AG10803 (cell line): ENCODE measurements at places on chromosomes 4 and X.

GRCh38 chr4:186699881-186700397, 23.7 kb downstream of the FAT1 start:
- DNase-seq, result no peak

DNA sequence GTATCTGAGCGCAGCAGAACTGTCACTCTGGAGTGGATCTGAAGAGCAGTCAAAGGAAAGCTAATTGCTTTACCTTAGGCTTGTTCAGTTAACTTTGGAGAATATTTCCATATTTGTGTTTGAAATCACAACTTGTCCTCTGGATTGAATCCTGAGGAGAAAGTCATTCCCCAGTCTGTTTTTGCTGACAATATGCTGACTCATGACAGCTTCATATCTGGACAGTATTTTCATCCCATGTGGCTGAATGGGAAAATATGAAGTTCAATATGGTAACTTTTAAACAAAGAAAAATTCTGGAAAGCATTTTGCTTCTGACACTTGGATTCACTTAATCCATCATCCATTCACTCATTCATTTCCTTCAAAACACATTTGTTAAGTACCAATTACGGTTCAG, 46.3 kb upstream of the MAGEC3 start:
- no peak for DNase-seq

GRCh38 chr4:117010671-117011070, 74.7 kb downstream of the TRAM1L1 start:
- DNase-seq, result no peak

GRCh38 chr4:4820261-4820660, 39.2 kb upstream of the MSX1 start:
- DNase-seq, result no peak

- DNase-seq, result no peak
Measured at GRCh38 chr4:89114100-89114499, 2.8 kb downstream of the TIGD2 start.

DNA sequence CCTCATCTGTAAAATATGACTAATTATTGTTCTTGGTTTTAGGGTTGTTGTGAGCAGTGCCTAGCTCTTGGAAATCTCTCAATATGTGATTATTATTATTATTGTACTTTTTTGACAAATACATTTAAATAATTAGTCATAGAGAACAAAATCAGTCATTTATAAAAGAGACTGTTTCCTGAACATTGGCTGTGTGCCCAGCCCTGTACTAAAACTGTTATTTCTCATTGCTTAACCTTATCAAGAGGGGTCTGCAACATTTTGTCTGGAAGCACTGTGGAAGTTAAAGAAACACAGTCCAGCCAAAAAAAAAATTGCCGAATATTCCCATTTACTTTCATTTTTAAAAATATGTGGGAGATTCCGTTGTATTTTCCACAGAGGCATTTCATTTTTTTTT, 989.2 kb upstream of the SLIT2 start:
- no peak for DNase-seq

GRCh38 chr4:141730805-141731204, 94.4 kb downstream of the IL15 start:
- no peak for DNase-seq

DNA sequence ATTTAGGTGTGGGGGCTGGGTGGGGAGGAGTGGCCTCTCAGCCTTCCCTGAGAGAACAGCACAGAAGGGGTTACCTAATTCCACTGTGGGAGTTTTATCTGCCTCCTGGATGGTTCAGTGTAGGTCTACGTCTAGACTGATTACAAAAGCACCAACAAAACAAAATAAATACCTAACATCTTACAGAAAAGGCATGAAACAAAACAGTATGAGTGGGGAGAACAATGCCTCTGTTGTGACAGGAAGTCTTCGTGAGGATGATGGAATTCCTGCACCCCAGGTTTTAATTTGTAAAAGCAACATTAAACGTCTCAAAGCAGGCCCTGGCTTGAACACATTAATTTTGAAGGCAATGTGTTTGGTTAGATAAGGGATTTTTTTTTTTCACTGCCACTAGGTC, 112.1 kb upstream of the GPC4 start:
- DNase-seq, result no peak

DNA sequence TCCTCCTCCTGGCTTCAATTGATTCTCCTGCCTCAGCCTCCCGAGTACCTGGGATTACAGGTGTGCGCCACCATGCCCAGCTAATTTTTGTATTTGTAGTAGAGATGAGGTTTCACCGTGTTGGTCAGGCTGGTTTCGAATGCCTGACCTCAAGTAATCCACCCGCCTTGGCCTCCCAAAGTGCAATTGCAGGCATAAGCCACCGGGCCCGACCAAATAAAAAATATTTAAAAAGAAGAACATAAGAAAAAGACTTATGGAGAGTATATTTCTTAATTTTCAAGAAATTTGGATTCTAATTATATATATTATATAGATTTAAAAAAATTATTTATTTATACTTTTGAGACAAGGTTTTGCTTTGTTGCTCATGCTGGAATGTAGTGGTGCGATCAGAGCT, 29.8 kb downstream of the N4BP2 start:
- DNase-seq, result no peak

GRCh38 chrX:123267220-123267619, 83.1 kb downstream of the GRIA3 start:
- peak; percentile 51 for DNase-seq

GRCh38 chrX:37745354-37745753, 34.5 kb upstream of the CYBB start:
- peak; percentile 55 for DNase-seq

GRCh38 chr4:7429601-7430078, 5.1 kb downstream of the PSAPL1 start:
- no peak for DNase-seq

DNA sequence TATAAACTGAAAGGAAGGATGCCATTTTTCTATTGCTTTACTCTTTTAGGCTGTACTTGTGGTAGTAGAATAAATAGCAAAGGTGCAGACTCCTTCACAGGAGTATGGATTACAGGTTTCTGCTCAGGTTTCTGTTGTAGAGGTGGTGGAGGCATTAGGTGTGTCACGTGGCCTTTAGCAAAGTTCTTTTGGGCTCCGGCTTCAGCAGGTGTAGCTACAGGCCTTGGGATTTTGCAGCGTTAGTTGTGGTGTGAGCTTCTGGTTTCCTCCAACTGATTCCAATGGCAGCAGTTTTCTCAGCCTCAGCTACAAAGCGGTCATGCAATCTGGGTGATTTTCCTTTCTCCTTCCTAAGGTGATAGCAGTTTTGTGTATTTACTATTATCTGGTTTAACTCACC, 255.8 kb upstream of the GK2 start:
- no peak for DNase-seq

DNA sequence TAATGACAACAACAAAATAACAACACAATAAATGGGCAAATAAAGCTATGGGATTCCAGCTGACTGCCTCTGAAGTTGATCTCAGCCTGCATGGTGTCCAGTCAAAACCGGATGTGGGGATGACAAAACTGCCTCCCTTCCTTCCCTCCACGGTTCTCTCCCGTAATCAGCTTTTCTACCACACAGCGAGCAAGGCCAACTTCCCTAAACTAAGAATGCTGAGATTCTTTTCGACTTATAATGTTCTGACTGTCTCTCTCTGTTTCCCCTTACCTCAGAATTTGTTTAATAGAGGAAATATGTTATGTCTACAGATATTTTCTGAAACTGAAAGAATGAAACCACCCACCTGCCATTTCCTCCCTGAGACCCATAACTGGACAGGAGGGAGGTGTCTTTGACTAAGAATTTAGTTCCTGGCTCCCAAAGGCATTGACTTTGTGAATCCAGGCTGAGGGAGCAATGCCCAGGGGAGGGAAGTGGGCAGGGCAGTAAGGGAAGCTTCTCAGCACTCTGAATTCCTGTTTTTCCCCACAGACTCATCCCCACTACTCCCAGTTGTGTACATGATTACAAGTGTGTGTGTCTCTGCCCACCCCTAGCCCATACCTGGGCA, 1.0 kb upstream of the TLR1 start:
- DNase-seq, result no peak

GRCh38 chr4:56320293-56320692, 67.0 kb downstream of the AASDH start:
- DNase-seq, result peak; percentile 9

GRCh38 chr4:63937961-63938360, 471.3 kb downstream of the TECRL start:
- DNase-seq, result no peak

DNA sequence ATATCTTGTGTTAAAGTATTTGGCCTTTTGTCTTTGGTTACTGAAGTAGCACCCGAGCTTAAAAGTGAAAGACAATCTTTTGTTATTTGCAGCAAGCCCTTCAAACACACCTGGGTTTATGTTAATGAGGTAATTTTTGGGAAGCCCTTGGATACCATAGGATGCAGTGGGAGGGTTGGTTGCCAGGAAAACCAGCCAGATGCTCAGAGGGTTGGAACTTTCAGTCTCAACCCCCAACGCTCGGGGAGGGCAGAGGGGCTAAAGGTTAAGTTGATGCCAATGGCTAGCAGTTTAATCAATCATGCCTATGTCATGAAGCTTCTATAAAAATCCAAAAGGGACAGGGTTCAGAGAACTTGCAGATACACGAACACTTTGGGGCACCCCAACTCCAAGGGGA, 17.2 kb upstream of the GPR173 start:
- DNase-seq, result no peak

DNA sequence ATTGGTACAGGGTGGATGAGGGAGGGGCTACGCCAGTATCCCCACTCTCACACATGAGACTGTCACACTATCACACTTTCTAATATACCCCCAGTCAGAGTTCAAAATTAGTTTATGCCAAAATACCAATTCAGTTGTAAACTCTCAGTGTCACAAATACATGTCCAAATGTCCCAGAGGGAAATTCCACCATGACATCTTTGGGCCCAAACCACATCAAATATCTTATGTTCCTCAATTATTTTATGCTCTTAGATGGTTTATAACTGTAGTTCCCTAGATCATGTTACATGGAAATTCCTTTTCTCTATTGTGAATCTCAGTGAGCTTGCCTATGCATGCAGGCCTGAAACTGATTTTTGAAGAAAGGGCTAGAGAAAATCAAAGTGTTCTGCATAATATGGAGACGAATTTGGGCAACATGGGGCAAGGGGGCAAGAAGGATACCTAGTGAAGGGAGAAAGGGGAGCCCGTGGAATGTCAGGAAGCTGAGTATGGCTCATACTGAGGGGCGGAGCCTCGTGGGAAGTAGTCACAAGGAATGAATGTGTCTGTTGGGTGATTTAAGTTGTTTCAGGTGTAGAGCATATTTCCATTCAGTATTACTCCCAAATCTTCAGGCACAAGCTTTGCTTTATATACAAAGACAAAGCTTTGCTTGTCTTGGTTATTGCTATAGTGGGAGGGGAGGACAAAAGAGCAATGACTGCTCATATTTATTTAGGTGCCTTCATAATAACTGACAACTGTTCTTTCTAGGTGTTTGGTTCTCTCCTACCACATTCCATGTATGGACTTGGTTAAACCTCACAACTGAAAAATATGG, 40.8 kb downstream of the CLNK start:
- no peak for DNase-seq

- no peak for DNase-seq
Measured at GRCh38 chr4:105911426-105911825, 16.2 kb downstream of the NPNT start.

DNA sequence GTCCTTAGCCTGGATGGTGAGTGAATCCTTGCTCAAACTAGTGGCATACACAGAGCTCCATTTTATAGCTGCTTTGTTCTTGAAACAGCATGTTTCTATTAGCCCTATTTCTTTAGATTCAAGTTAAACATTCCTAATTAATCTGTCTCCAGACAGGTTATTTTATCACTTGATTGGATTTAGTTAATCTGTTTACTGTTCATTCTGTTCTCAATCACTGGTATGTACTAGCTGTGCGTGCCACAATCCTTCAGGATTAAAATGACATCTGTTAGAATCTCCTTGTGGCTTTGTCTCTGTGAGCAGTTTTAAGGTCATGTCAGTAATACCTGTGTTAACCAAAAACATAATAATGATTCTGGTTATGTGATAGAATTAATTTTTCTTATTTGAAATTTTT, 36.5 kb downstream of the PTPN13 start:
- DNase-seq, result no peak

DNA sequence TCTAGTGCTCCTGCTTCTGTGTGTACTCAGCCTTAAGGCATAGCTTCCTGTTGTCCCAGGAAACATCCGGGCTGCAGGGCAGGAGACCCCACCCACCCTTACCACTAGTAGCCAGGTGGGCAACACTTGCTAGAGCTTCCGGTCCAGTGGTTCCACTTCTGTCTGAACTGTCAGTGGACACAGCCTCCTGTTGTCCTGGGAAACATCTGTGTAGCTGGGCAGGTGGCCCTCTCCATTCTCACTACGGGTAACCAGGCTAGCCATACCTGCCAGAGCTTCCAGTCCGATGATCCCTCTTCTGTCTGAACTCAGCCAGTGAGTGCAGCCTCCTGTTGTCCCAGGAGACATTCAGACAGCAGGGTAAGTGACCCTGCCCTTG, 372.2 kb downstream of the INPP4B start:
- DNase-seq, result no peak

GRCh38 chr4:102586002-102586643, 85.0 kb downstream of the NFKB1 start:
- no peak for DNase-seq

- no peak for DNase-seq
Measured at GRCh38 chr4:116070283-116070682, 956.9 kb upstream of the NDST4 start.

DNA sequence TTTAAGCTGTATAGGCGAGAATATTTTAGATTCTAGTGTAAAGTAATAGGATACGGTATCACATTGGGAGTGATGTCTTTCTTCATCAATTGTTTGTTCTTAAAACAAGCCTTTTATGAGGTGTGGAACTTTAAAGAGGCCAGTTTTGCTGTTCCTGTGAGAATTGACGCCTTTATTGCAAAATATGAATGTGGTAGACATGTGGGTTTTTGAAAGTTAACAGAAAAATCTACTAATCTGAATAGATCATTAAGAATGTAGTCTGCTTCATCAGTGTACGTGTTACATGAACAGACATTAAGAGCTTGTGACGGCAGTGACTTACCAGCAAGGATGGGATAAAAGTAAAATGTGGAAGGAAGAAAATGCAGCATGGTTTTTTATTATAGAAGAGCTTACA, 63.8 kb downstream of the STOX2 start:
- no peak for DNase-seq

GRCh38 chrX:149036086-149036485, 469.0 kb downstream of the IDS start:
- DNase-seq, result no peak

- peak; percentile 16 for DNase-seq
Measured at GRCh38 chr4:105389167-105389566, 84.7 kb downstream of the PPA2 start.

DNA sequence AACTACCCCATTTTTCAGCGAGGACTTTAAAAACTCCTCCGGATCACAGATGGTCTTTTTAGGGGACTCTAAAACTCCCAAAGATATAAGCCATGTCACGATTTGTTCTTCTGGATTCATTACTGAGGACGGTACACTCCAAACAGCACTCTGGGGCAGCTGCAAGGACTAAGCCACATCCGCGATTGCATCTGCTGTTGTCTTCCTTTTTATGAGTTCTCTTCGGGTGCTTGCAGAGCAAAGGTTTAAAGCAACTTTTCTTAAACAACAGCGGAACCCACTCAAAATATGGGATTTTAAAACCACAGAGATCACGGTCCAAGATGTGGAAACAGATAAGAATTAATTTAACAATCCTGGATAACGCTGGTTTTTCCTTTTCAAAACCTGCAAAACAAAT, at the start of gene ARHGEF6:
ARHGEF6 (minus strand) TSS at position 170 of the 400 bp plus-strand sequence; CDS start at position 120, 50 bp downstream.
- DNase-seq, result no peak
